ENCODE measurements at places on chromosomes 11 and 22.

DNA sequence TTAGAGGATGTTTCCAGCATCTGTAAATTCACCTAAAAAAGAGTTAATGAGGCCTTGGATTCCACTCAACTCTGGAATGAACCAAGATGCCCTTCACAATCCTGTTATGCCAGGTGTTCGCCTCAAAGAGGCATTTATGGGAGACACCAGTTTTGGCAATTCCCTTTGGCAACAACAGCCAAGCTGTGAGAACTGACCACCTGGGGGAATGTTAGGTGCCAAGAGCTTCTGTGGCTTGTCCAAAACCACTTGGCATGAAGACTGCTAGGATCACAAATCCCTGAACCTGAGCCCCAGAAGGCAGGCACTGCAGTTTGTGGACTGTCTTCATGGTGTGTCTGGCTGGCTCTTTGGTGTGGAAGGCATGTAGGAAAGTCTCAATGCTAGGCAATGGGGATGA is 164.4 kb upstream of the BDNF start:
- DNase-seq: no peak

- DNase-seq: no peak
Measured at GRCh38 chr22:22955866-22956535, 68.4 kb downstream of the IGLL5 start.

GRCh38 chr11:128251140-128251539 is 336.2 kb downstream of the ETS1 start:
- no peak for DNase-seq

DNA sequence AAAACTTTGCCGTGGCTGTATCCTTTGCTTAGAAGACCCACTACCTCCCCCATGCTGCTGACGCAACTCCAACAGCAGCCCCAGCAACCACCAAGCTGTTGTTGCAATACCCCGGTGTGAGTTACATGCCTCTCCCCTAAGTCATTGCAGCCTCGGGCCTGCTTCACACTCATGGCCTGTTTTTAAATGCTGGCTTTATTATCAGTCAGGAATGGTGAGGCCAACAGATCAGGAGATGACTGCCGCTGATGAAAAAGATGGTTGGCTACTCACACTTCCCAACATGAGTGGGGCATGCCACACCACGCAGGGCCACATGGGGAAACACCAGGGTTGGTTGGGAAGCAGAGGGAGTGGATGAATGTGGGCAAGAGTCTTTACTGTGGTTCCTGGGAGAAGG is 171.5 kb upstream of the SYT13 start:
- no peak for DNase-seq

DNA sequence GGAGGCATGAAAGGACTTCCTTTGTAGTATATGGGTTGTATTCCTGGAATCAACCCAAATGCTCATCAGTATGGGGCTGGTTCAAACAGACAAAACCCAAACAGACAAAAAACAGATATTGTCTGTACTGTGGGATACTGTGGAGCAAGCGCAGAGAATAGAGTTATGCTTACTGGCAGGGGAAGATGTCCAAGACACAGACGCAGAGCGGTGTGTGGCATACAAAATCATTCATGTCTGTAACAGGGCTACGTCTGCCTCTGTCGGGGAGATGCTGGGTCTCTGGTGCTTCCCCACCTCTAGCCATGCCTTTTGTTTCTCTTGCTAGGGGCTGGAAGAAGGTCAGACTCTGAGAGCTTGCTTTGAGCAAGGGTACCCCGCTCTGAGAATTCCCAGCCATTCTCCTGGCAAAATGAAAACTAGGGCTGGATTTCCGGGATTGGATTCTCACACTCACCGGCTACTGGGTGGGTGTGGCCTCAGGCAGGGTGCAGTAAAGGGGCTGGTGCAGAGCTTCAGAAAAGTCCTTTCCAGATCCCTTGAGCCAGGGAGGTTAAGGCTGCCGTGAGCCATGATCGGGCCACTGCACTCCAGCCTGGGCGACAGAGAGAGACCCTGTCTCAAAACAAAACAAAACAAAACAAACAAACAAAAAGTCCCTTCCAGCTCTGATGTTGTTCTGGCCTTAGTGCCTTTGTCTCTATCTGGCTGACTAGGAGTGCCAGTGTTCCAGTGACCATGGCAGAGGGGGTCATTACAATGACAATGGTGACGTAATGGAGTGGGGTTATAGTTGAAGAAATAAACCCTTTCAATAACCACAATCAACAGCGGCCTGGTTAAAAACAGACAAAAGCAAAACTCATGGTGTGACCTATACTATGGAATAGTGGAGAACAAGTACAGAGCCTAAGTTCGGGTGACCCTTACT is 2.9 kb upstream of the ABCC8 start:
- DNase-seq: peak; percentile 12

- no peak for DNase-seq
Measured at GRCh38 chr11:2537896-2538724, 93.3 kb downstream of the KCNQ1 start.

GRCh38 chr22:30348809-30349208 is 7.9 kb downstream of the SF3A1 start:
- DNase-seq: no peak

DNA sequence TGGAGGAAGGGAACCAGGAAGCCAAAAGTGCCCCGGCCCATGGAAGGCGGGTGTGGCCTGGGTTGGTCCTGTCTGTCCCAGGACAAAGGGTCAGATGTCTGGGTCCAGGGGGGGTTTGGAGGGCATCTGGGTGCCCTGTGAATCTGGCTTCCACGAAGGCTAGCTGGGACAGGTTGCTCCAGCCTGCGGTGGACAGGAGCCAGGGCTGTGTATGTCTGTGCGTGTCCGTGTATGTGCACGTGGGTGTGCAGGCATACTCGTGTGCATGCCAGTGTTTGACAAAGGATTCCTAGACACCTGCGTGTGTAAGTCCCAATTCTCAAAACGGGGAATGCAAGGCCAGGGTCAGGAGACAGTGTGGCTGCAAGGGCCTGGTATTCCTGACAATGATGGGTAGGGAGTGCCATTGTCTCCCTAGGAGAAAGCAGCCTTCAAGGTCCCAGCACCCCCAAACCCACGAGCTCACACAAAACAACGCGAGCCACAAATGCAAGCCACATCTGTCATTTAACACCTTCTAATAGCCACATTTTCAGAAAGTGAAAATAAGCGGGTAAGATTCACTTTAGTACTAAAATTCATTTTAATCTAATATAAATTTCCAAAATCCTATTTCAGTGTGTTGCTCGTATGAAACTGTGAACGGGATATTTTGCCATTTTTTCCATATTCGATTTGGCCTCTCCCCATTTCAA is 78.4 kb upstream of the WNT7B start:
- no peak for DNase-seq

DNA sequence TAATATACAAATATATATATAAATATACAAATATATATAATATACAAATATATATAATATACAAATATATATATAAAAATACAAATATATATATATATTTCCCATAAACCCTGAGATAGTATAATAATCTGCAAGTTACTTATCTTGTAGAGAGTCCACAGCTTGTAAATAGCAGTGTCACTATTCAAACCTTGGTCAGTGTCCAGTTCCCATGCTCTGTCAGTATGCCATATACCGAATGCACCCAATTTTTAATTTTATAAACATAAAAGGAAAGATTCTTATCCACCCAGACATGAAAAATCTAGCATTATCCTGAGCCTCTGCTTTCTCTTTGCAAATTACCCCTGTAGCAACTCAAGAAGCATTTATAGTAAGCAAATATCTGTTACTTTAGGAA is 21.6 kb upstream of the CTSC start:
- DNase-seq: no peak

- DNase-seq: no peak
Measured at GRCh38 chr22:38608992-38609750, 39.2 kb upstream of the DMC1 start.

DNA sequence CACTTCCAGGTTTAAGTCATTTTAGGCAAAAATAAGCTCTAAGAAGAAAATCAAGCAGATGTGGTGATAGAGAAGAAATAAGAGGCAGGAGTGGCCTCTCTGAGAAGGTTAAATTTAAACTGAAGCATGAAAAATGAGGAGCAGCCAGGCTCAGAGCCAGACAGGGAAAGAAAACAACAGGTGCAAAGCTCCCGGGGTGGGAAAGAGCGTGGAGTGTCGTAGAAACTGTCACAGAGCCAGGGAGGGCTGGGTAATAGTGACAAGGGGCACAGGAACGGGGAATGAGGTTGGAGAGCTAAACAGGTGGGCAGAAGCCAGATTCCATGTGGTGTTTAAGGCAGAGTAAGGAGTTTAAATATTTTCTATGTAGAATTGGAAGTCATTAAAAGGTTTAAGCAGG is 132.1 kb upstream of the BLID start:
- no peak for DNase-seq

DNA sequence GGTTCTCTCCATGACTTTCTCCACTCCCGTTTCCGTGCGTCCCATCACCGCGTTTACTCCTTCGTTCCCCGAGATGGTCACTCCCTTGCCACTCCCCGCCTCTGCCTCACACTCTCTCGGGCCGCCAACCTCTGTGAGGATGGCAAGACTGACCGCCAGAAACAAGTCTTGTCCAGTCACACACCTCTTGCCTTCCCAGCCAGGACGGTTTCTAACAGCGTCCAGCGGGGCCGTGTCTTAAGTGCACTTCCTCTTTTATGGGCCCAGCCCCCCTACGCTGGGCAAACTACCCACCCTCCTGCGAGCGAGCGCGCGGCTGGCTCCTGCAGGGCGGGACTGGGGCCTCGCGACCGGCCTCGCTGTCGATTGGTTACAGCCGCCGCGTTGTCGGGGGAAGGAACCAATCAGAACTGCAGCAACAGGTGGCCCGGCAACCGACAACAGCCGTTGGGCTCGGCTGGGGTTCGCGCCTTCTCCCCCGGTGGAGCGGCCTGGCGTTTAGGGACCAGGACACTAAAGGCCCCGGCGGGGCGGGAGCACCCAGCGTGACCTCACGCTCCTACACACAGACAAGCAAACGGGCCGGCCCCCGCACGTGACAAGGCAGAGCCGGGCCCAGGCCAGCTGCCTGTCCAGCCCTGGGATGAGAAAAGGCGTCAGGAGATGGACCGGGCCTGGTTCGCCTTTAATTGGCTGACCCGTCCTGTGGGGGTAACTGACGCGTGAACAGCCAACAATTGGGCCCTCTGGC is 522 bp upstream of the UCP2 start:
- peak; percentile 96 for DNase-seq

- no peak for DNase-seq
Measured at GRCh38 chr11:125872138-125872491, 15.4 kb upstream of the HYLS1 start.

GRCh38 chr11:26550022-26550421 is 22.0 kb downstream of the MUC15 start:
- no peak for DNase-seq

DNA sequence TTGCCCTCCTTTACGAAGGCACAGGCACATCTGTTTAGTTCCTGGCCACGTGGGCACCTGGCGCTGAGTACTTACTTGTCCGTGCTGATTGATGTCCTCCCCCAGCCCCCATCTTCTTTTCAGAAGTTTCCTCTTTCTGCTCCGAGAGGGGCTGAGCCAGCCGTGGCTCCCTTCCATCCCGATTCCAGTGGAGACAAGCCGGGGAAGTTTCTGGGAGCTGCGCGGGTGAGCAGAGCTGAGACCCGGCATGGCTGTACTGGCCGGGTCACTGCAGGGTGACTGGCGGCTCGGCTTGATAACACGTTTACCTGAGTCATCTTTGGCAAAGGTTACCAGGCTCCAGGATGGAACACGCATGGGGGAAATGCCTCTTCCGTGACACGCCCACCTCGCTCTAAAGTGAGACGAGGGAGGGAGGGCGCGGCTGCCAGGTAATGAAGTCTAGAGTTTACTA is 45.4 kb upstream of the ATXN10 start:
- peak; percentile 97 for DNase-seq

GRCh38 chr11:102840018-102840417 is 3.4 kb downstream of the MMP3 start:
- DNase-seq: no peak
